Vagina (tissue), 2 donors: ENCODE measurements at places on chromosomes 13 and 19.

DNA sequence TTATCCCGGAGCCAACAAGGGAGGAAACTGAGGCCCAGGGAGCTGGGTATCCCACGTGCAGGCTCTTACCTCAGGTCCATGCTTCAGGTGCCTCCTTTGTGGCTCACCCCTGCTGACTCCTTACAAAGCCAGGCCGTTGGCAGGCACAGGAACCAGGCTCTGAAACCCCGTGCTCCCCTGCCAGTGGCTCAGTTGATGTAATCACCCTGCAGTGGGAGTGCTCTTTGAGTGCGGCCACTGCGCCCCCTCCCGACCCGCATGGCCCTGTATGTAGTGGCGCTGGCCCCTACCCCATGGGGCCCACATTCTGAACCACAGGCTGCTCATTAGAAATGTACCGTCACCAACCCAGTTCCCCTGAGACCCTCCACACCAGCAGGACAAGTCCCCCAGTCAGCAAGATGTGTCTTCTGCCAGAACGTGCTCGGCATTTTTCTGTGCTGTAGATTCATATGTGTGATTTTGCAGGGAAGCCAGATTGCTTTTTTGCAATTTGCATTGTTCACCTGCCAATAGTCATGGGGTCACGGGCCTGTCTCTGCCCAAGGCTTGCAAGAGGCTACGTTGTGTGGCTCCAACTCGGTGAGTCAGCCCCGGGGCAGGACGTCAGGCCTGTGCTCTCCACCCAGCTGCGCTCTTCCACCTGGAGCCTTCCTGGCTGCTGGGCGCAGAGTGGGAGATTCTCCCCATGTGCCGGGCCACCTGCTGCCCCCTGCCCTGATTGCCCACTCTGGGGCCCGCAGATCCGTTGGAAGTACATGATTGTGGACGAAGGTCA is 60.3 kb downstream of the SMARCA4 start:
- no peak for DNase-seq

- no peak for DNase-seq
Measured at GRCh38 chr13:43758834-43759233, 27.9 kb downstream of the ENOX1 start.

- DNase-seq: no peak
Measured at GRCh38 chr13:101394605-101395004, 21.7 kb downstream of the NALCN start.

DNA sequence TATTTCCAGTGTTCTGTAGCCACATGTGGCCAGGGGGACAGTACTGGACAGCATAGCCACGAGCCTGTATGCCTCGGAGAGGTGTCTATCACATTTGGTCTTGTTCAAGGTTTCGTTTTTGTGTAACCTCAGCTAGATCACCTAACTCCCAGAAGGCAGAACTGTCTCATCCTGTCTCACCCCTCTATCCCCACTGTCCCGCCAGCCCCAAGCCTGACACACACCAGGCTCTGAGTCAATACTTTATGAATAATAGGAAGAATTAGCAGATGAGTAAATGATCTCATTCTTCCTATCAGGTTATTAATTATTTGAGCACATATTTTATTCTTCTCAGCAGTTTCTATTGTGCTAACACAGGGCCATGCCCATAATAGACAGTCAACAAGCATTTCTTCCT is 132.2 kb downstream of the NUFIP1 start:
- DNase-seq: no peak

- no peak for DNase-seq
Measured at GRCh38 chr13:110300090-110300815, 6.7 kb downstream of the COL4A1 start.

GRCh38 chr19:8525401-8525684 is 11.4 kb upstream of the ZNF414 start:
- no peak for DNase-seq

- no peak for DNase-seq
Measured at GRCh38 chr19:52527956-52528351, 486 bp downstream of the ZNF808 start.

DNA sequence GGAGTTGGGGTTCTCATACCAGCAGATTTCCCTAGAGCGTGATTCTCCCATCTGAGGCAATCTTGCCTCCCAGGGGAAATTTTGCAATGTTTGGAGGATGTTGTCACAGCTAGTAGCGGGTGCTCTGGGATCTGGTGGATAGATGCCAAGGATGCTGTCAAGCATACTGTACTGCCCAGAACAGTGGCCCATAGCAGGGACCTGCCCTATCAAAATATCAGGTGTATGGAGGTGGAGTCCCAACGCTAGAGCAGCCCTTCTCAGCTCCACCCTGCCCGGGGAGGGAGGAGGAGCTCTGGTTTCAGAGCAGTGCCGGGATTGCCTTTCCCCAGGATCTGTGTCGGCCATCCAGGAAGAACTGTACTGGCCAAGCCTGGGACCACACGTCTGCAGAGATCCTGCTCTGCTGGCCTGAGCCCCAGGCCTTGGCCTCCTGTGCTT is 10.9 kb upstream of the QTRT1 start:
- DNase-seq: no peak

DNA sequence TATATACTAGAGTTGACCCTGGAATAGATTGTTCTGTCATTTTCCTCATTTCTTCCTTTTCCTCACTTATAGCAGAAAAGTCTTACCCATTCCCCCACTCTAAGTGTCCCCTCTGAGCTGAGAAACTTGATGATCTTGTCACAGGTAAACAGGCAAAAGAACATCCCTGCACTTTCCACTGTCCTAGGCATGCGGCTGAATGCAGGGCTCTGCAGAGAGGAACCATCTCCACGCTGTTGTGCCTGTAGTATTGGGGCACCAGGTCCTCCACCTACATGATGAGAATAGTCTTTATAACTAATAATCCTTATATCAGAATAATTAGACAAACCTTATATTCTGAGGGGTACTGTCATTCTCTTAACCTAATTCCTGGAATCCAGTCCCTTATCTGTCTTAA is 211.3 kb downstream of the RBM26 start:
- no peak for DNase-seq

GRCh38 chr19:45099467-45100191 is 6.7 kb downstream of the PPP1R37 start:
- no peak for DNase-seq

- no peak for DNase-seq
Measured at GRCh38 chr19:1315470-1316166, 29.9 kb downstream of the EFNA2 start.

- no peak for DNase-seq
Measured at GRCh38 chr19:23887642-23888041, 27.0 kb upstream of the ZNF726 start.

GRCh38 chr19:6498294-6499036 is 3.6 kb downstream of the TUBB4A start:
- DNase-seq: no peak

DNA sequence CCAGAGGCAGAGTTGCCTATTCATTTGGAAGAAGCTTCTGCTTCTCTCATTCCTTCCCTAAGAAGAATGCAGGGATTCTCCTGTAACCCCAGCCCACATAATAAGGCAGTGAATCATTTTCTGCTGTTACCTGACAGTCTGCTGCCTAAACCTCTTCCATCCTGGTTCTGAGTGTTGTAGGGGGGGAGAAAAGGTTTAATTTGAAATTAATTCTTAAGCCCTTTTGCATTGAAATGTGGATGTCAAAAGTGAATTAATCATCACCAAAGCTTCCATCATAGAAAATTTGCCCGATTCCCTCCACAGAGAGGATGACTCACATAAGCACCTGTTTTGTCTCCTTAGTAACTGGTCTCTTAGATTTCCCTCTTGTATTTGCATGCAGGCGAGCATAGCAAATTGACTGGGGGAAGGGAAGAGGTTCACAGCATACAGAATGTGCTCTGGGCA is 146.7 kb upstream of the FNDC3A start:
- no peak for DNase-seq

GRCh38 chr13:89322466-89322865 is 1651.3 kb downstream of the SLITRK5 start:
- no peak for DNase-seq

DNA sequence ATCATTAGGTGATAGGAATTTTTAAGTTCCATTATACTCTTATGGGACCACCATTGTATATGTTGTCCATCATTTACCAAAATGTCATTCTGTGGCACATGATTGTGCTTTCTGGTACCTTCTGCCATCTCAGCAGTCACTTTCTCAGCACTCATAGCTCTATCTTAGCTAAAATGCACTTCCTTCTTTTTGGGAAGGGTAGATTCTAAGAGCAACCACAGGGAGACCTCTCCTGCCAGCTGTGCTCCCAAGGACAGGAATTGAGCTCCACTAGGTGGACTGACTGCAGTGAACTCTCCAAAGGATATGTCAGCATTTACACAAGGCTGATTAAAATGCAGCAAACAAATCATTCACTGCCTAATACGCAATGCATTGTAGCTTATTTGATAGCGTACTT is 91.8 kb upstream of the OBI1 start:
- DNase-seq: no peak

DNA sequence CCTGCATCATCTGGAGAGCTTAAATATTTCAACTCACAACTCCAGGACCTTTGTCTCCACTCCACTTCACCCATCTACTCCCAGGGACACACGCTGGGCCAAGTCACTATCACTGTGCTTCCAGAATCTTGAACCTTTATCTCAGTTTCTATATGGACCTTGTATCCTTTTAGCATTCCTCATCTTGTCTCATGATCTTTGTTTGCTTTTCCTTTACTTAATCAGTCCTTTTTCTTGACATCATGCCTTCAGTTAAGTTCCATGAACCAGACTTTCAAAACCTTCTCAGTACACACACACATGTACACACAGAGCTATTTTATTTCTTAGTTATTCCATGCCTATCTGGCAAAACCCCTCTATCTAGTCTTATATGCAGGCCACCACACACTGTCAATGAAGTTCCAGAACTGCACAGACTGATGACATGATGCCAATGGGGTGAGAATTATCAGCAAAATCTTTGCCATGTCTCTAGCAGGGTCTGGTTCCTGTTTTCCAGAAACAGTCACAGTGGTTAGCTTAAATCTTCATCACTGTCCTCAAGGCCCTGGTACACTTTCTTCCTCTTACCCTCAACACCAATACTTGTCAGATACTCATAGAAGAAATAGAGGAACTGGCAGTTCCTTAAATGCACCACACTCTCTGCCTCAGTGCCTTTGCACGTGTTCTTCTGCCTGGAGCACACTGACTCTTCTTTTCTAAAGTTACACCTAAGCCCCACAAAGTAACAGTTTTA is 77.6 kb upstream of the STARD13 start:
- DNase-seq: no peak

GRCh38 chr13:33785384-33785783 is 32.6 kb upstream of the RFC3 start:
- no peak for DNase-seq

DNA sequence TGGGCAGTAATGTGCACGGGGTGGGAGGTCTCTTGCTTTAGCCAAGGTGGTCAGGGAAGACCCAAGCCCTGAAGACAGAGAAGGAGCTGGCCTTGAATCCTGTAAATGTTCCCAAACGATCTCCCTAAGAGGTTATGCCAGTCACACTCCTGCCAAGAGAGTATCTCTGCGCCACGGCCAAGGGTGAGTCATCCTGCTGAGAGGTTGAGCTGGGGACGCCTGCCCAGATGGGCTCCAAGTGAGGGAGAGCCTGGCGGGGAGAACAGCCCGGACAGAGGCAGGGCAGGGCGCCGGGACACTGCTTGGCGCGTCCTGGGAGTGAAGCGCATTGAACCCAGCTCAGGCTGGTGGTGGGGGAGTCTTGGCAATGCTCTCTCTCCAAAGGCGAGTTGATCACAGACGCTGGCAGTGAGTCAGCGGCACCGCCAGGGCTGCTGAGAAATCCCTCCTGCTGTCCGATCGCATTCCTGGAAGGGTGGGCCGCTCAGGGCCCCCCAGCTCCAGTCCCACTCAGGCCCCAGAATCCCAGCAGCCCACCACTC is 16.4 kb downstream of the SULT2B1 start:
- DNase-seq: no peak

GRCh38 chr13:21015284-21015683 is 46.1 kb downstream of the LATS2 start:
- no peak for DNase-seq

DNA sequence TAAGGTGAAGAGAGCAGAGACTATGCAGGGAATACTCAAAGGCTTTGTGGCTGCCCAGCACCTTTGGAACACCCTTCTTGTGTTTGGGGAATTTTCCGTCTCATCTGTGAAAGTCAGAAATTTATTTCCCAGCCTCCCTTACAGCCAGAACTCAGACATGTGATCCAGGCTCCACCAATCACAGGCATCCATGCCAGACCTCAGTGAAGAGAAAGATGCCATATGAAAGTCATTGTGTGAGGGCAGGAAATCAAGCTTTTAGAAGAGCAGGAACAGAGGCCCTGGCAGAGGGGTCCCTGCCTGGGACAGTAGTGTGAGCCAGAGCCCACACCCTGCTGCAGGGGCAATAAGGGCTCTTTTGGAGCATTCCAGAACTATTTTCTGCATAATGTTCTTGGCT is 12.1 kb downstream of the CCDC70 start:
- DNase-seq: no peak

GRCh38 chr13:22789027-22789593 is 391.7 kb upstream of the SGCG start:
- no peak for DNase-seq

DNA sequence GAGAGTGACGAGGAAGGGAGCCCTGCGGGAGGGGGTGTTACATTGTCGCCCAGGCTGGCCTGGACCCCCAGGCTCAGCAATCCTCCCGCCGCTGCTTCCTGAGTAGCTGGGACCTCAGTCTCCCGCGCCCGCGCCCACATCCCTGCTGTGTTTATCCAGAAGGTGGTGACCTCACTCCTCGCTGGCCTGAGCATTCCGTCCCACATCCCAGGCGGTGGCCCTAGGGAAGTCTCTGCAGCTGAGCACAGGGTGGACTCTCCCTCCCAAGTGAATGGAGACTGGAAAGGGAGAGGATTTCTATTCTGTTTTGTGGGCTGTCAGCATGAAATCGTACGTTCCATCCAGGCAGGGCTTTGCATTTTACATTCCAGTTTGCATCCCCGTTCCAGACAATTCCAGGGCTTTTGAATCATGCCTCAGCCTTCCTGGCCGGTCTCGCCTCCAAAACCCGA is 401 bp upstream of the ZNF765 start:
- DNase-seq: no peak

- no peak for DNase-seq
Measured at GRCh38 chr13:34474187-34474868, 467.7 kb upstream of the NBEA start.

DNA sequence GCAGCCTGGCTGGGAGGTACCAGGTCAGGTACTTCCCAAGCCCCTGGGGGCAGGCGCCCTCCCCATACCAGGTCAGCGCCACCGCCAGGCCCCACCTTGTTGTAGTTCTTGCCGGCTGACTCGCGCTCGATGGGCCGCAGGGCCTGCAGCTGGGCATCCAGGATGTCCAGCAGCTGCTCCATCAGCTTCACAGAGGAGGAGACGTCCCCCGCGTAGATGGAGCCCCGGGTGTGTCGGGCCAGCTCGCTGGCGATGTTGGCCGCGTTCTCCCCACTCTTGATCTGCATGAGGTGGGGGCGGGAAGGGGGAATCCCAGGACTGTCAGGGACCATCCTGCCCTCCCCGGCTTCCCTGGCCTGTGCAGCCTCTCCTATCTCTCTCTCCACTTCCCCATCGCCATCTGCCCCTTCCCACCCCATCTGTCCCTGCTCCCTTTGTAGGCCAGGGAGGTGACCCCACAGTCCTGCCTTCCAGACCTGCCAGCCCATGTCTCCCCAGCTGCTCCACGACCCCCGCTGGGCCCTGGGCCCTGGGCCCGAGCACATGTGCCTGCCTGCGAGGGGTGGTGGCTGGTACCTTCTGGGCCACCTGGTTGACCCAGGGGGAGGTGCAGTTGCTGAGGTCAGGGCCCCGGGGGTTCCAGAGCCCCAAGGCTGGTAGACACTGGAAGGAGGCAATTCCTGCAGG is 23.8 kb upstream of the ASF1B start:
- DNase-seq: no peak

GRCh38 chr13:47126432-47126831 is 229.6 kb upstream of the HTR2A start:
- no peak for DNase-seq
